Inflammatory macrophage treated with lipopolysaccharide for 4 hours (primary cell): ENCODE measurements at places on chromosomes 13 and 19.

- DNase-seq: no peak
Measured at GRCh38 chr13:21948769-21949474, 278.0 kb downstream of the FGF9 start.

GRCh38 chr13:106467427-106468122 is 67.9 kb downstream of the EFNB2 start:
- DNase-seq: no peak

DNA sequence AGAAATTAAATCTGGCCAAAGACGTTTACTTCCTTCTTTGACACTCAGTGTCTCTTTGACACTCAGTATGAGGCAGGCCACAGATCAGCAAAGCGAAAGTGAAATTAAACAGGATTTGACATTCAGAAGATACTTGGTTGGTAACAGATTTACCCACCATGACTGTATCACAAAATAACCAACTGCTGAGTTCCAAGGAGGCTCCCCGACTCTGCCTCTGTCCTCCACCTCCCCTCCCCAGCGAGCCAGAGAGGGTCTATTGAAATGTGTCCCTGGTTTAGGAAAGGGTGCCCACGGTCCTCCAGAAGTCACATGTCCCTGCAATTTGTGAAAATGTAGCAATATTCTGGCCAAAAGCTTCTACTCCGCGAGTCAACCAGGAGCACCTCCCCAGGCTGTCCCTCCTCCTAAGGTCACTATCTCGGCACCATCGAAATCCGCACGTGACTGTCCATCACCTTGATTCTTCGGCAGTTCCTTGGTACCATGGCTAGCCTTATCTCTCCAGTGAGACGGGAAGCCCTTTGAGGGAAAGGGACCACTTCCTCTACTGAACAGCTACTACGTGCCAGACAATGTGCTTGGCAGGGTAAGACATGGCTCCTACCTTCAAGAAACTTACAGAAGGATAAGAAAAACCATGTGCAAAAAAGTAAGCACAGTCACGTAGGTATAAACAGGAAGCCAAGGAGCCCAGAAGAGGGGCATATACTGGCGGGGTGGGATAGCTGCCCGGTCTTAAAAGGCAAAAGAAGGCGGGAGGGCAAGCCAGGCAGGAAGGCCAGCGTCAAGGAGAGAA is 1.5 kb downstream of the N4BP2L1 start:
- DNase-seq: peak; percentile 94

DNA sequence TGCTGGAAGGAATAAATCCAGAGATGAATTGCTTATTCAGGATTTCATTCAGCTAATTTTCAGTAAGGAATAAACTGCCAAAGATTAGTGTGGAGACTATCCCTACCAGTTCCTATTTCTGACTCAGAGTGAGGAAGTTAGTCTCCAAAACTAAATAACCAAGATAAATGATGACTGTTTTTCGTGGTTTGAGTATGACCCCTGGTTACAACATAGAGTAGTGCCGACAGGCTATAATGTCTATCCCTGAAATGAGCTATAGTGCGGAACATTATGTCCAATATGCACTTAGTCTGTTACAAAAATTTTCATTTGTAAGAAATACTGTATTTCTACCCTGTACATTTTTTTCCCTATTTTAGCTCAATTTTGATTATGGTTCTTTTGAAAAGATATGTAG is 51.4 kb downstream of the NBEA start:
- DNase-seq: peak; percentile 1

DNA sequence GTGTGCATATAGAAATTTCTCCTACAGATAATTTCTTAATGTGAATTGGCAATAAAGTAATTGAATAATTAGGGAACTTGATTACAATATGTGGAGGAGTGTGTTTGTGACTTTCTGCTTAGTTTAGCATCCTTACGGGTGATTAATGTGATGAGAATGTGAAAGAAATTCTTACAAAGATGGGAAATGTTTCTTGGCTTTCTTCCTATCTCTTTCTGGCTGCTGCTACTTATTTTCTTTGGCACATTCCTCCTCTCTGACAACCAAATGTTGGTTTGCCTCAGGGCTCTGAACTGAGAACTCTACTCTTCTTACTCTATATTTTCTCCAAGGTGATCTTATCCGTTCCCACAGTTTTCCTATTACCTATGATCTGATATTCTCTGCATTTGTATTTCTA is 300.1 kb downstream of the TBC1D4 start:
- DNase-seq: no peak

DNA sequence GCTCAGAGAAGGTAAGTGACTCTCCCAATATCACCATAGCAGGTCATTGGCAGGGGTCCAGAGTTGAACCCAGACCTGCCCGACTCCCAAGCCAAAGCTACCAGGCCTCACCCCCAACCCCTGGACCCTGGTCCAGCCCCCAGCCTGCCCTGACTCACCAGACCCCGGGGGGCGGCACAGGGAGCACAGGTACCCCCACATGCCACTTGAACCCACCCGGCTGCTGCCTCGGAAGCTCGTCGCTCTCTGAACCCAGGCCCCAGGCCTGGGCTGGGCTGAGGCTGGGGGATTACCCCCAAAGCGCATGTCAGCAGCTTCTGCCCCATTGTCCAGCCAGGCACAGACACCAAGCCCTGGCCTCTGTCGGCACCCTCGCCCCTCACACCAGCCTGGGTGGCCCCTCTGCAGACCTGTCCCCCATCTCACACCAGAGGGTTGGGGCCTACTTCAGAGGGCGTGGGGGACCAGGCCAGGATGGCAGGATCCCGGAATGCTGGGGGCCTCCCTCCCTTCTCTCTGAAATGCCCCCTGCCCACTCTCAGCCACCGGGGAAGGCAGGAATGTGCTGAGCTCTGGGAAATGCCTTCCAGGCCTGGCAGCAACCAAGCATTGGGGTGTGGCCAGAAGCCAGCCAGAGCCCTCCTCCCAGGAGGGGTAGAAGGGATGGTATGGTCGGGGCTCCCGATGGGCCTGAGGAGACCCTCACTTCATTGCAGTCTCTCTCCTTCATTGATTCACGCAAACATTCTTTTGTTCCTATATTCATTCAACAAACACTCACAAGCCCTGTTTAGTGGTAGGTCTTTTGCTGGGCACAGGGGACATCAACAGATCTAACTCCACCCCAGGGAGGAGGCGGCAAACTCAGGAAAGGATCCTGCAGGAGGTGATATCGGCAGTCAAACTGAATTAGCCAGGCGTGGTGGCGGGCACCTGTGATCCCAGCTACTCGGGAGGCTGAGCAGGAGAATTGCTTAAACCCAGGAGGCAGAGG is 1.7 kb upstream of the PRX start:
- no peak for DNase-seq

DNA sequence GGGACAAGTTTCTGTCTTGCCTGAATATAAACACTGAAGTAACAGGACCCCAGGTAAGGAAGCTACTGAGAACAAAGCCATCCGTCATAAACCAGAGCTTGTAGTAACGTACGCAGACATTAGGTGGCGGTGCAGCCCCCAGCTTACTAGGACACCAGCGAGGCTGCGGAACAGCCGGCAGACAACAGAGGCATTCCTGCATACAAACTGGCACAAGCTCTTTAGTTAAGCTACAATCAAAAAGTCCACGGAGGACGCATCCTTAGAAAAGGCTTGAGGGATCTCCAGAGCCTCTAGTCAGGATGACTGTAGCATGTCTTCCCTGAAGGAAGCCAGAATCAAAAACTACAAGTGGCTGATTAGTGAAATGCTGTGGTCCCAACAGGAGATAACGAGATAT is 26.2 kb downstream of the ZNF160 start:
- DNase-seq: peak; percentile 2

GRCh38 chr13:66612983-66613382 is 617.2 kb downstream of the PCDH9 start:
- no peak for DNase-seq

DNA sequence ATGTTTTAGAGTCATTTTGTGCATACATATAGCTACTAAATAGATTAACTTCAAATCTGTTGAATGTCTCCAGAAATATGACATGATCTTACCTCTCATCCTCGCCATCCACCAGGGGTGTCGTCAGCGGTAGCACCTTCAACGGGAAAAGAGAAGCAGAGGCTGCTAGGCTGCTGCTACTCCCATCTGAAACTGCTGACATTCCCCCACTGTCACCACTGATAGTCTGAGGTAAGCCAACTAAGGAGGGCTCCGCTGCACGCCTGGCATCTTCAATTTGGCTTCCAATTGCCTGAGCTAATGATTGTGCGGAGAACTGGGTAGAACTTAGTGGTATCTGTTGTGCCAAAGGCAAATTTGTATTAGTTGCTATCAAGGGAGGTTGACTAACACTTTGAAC is 3.1 kb downstream of the TSC22D1 start:
- no peak for DNase-seq

- peak; percentile 92 for DNase-seq
Measured at GRCh38 chr13:77460195-77460594, 75.3 kb upstream of the SCEL start.

GRCh38 chr19:34188408-34188807 is 16.1 kb downstream of the LSM14A start:
- peak; percentile 71 for DNase-seq

DNA sequence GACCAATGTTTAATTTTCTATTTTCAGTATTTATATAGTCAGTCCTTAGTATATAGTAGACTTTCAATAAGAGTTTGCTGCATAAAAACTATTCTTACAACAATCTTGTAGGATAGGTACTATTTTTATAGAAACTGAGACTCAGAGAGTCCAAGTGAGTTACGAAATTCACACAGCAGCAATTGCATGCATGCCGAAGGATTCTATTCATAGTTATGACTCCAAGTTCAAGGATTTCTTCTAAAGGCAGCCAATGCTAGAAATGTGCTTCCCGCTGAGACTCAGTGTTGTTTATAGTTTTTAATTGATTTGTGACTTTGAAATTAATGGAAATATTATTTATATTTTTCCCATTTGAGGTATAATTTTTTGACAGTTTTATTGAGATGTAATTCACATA is 62.7 kb upstream of the CSNK1A1L start:
- no peak for DNase-seq

GRCh38 chr13:47409778-47410177 is 512.9 kb upstream of the HTR2A start:
- no peak for DNase-seq
